CMK (cell line): ENCODE measurements at places on chromosomes 11 and 22.

DNA sequence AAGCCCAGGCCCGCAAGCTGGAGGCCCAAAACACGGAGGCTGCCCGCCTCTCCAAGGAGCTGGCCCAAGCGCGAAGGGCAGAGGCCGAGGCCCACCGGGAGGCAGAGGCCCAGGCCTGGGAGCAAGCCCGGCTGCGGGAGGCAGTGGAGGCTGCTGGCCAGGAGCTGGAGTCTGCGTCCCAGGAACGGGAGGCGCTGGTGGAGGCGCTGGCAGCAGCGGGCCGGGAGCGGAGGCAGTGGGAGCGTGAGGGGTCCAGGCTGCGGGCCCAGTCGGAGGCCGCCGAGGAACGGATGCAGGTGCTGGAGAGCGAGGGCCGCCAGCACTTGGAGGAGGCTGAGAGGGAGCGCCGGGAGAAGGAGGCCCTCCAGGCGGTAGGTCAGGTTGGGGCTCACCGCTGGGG lies 4.8 kb downstream of the CCDC88B start:
- DNase-seq: no peak

DNA sequence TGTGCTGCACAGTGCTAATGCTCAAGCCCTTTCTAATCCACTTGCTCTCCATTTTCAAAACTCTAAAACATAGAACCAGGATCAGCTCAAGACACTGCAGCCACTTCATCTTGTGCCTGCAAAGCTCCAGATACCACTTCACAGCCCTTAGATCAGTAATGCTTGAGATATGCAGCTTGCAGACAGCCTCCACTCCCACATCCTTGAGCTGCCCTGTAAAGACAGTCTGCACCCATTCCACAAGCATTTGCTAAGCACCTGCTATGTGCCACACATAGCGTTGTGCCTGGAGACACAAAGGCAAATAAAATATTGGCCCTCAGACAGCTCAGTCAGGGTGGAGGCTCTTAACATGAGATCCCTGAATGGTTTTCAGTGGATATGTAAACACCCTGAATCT lies 192.5 kb upstream of the SNX19 start:
- DNase-seq: no peak

DNA sequence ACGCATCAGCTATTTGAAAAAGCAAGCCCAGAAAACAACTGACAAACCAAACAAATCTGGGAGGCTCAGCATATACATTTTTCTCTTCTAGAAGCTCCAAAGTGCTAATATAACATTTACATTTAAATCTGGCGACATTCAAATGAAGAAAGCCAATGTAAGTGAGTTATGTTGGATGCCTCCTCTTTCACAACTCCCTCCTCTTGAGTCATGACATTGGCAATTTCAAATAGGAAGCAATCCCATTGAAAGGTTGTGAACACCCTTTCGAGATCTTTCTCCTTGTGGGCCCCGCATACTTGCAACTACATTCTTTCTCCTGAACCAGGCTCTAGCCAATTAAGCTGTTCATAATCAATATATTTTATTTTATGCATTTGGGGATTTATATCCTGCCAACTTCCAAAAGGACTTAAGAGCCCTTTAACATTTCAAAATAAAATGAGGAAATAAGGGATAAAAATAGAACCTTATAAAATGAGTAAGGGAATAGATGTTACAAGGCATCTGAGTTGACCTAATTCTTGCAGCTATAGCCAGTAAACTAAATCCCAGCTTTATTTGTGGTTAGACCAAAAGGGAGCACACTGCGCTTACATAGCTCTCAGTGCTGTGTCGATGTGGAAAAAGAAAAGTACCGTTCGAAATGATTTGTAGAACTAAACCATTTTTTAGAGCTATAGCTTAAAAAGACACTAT lies 129.5 kb upstream of the SESN3 start:
- no peak for DNase-seq

GRCh38 chr11:120682866-120683265 lies 171.3 kb downstream of the GRIK4 start:
- no peak for DNase-seq

DNA sequence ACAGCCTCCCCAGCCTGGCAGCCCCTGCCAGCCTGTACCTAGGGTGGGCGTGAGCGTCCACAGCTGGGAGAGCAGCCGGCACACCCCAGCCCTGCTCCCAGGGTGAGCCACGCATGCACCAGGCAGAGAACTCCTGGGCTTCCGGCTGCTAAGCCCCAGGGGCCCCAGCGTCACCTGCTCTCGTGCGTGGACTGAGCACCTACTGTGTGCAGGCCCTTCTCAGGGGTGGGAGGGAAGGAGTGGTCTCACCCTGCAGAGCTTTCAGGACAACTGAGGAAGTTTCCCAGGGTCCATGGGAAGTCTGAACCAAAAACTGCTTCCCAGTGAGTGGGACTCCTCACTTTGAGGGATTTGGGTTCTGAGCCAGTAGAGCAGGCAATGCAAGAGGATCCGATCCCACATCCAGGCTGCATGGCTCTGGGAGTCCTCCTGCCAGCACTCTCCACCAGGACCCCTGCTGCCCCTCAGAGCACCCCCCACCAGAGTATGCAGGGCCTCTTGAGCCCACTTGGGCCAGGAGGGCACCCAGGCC lies 47.1 kb upstream of the PRODH start:
- no peak for DNase-seq

GRCh38 chr22:27892811-27893210 lies 26.2 kb downstream of the PITPNB start:
- DNase-seq: no peak

GRCh38 chr22:40890881-40891280 lies 29.0 kb upstream of the DNAJB7 start:
- DNase-seq: no peak

DNA sequence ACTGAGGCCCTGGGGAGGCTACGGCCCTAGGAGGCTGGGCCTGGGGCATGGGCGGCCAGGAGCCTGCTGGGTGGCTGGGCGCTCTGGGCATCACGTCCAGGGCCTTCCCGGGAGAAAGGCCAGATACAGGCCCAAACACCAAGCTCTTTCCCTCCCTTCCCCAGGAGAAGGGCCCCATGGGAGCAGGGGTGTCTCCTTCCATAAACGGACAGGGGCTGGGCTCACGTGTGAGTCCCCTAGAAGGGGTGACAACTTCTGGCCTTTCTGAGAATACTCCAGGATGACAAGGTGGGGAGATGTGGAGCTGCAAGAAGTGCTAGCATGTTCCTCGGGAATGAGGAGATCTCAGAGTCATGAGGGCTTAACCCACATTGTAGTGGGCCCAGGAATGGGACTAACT lies 19.5 kb upstream of the SYT8 start:
- no peak for DNase-seq

GRCh38 chr22:27679693-27680488 lies 121.7 kb downstream of the MN1 start:
- no peak for DNase-seq

GRCh38 chr11:38756537-38756936 lies 2158.5 kb upstream of the RAG2 start:
- DNase-seq: no peak

DNA sequence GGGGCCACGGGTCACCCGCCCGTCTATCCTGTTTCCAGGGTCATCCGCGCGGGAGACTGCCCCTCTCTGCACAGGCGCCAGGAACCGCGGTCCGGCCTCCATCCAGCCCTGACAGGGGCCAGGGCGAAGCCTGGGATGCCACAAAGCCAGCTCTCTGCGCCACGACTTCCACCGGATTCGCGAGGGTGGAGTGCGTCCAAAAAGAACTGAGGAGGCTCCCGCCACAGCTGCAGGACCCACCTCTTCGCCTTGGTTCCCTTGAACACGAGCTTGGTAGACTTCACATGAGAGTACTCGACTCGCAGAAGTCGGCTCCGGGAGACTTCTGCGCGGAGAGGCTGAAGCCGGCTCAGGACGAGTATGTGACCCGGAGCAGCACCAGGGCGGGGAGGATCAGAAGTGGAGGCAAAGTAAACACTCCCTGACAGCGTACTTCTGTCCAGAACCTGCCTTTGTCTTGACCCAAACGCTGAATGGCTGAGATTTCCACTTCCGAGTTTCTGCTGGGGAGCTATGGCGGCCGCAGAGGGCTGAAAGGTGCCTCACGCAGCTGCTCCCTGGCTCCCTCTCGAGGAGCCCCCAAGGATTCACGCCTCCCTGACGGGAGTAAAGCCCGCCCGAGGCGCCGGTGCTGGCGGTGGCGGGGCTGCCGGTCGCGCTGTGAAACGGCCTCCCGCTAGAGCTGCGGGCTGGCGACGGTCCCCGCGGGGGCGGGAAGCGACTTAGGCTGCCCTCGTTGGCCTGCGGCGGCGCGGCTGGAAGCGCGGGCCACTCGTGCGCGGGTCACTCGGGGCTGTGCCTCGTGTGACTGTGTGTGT lies 4566.7 kb upstream of the OR11H1 start:
- DNase-seq: no peak

DNA sequence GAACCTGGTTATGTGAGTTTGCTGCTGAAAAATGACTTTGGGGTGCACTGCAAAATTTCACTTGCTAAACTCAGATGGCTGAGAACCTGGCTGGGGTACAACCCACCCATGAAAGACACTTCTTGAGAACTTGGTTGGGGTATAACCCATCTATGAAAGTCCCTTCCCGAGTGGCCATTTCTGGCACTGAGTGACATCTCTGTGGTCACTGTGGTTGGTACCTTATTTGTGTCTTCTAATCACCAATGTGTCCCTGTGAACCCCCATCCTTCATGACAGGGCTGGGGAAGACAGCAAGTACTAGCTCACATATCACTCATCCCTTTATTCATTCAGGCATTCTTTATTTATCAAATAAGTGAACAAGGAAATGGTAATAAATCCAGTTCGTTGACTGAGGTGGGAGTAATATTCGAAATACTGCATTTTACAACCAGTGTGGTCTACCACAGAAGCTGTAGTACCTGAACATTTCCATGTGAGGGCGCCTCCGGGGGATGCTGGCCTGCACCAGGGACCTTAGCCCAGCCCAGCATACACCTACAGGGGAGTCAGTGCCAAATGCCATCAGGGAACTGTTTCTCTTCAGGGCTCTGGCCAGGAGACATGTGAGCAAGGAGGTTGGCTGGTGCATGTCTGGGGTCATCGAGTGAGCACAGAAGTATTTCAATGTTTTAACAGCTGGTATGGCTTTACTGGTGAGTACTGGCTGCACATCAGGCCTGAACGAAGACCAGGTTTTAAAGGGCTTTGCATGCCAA lies 122.1 kb downstream of the CSNK2A3 start:
- DNase-seq: no peak

DNA sequence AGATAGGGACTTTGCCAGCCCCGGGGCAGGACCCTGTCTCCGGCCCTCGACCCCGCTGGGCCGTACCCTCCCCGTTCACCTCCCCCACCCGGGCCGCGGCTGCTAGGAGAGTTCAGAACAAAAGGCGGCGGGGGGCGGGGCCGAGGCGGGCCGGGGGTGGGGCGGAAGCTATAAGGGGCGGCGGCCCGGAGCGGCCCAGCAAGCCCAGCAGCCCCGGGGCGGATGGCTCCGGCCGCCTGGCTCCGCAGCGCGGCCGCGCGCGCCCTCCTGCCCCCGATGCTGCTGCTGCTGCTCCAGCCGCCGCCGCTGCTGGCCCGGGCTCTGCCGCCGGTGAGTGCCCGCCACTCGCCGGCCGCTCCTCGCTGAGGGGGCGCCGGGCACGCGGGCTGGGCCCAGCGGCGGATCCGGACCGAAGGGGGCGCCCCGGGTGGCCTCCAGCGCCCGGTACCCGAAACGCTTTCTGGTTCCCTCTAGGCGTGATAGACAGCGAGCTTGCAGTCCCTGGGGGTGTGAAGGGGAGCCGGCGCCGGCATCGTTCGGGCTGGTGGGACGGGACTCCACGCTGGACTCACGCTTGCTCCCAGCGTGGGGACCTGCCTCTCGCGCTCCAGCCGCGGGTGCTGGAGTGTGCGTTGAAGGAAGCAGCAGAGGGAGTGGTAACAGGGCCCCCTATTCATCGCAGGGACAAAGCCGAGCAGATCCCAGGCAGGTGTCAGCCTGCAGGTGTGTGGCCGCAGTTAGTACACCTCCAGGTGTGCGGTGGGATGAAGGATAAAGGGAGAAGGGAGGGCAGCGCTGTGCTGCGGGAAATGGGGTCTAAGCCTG lies at the start of gene MMP11:
MMP11 (plus strand) TSS at position 201 of the 825 bp plus-strand sequence; CDS start at position 223, 22 bp downstream.
- no peak for DNase-seq

DNA sequence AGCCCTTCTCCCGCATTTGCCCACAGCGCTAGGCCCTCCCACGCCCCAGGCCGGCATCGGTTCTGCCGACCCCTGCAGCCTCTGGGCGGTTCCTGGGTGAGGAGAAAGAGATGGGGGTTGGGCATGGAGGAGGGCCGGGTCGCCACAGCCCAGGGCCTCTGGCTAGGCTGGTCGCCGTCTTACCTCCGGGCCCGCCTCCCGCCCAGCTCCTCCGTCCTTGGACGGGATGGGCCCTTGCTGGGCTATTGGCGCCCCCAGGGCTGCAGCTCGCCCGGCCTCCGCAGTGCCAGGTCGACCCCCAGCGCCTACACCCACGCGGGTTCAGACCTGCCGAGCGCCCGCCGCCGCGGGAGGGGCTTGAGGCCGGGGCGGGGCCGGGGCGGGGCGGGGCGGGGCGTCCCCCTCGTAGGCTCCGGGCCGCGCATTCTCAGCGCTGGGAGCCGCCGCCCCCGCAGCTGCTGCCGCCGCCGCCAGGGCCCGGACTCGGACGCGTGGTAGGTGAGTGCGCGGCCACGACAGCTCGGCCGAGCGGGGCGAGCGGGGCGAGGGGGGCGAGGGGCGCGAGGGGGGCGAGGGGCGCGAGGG lies at the start of gene CD151:
CD151 (plus strand) TSS at position 424 of the 585 bp plus-strand sequence. CDS start 3,118 bp downstream, outside the sequence.
- no peak for DNase-seq

- no peak for DNase-seq
These were observed 396.9 kb upstream of the CADM1 start for GRCh38 chr11:115901069-115901468.

- no peak for DNase-seq
These were observed 108.9 kb upstream of the DDI1 start for GRCh38 chr11:103927535-103927934.

- no peak for DNase-seq
These were observed 250.8 kb downstream of the CNTN5 start for GRCh38 chr11:99271527-99271926.

DNA sequence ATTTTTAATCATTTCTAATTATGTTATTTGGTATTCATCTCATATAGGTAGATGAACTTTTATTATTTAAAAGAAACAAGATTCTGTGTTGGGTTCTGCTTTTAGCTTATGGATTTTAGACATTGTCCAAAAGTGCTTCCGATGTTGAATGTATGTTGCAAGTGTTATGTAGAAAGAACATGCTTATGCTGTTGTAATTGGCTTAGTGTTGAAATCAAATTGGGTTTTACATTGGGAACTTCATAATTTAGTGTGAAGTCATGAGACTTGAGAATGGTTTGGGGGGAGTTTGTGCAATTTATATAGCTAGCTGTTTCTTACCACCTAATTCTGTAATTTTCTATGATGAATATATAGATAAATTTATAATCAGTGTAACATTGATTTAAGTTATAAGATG lies 3.6 kb downstream of the MTMR3 start:
- DNase-seq: no peak

DNA sequence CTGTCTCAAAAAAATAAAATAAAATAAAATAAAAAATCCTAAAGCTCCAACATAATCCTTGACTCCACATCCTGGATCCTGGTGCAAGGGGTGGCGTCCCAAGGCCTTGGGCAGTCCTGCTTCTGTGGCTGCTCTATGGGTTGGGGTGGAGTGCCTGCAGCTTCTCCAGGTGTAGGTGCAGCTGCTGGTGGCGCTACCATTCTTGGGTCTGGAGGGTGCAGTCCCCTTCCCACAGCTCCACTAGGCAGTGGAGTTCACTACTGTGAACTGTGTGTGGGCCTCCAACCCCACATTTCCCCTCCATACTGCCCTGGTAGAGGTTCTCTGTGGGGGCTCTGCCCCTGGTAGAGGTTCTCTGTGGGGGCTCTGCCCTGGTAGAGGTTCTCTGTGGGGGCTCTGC lies 6.9 kb upstream of the TBC1D22A start:
- DNase-seq: no peak
